ENCODE measurements at places on chromosomes 12 and 14.

DNA sequence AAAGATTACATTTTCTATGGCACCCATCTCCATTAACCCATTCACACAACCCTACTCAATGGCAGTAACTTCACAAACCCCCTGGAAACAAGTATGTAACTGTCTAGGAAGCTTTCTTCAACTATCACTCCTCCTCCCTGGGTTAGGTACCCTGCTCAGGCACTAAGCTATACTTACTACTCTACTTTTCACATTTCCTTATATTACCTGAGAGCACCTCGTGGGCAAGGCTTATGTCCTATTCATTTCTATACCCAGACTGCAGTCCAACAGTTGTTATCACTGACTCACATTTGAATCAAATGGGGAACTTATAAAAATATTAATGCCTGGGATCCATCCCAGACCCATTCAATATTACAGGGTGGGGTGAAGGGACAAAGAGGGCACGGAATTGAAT, 4.6 kb downstream of the PAWR start:
- no peak overlapping the region for H3K27ac ChIP-seq
- no peak overlapping the region for H3K4me3 ChIP-seq
- DNase-seq: no peak

GRCh38 chr14:30227436-30227835, 299.8 kb upstream of the PRKD1 start:
- no peaks in the 10 kb centered on the region for H3K4me1 ChIP-seq
- no peaks in the 10 kb centered on the region for H3K27me3 ChIP-seq
- H3K36me3 ChIP-seq: no peaks in the 10 kb centered on the region
- no peak overlapping the region for H3K27ac ChIP-seq

DNA sequence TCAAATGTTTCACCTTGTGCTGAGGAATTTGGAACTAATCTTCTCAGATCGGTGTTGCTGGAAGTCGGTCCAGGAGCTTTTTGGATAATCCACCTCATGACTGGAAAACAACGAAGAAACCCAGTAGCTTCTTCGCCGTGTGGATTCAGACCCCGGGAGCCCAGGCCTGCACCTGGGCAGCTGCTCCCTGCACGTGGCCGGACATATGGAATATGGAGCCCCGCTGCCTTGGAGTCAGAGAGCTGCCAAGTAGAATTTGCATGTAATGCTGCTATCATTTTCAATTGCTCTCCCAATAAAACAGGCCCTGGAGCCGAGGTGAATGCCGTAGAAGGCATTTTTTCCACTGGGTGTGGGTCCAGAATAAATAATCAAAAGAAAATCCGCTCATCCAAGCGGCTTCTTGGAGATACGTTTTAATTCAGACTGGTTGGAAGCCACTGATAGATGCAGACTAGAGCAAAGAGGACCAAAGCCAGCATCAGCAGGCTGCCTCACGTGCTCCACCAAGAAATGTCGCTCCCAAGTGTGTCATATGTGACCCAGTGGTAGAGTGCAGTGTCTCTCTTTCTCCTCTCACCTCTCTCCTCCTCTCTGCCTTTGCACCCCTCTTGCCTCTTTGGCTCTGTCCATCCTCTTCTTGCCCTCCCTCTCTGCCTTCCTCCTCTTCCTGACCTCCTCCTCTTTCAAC, 115.3 kb downstream of the ZNF664 start:
- DNase-seq: no peak
- H3K4me3 ChIP-seq: no peak overlapping the region
- H3K4me1 ChIP-seq: no peaks in the 10 kb centered on the region
- no peaks in the 10 kb centered on the region for H3K36me3 ChIP-seq

DNA sequence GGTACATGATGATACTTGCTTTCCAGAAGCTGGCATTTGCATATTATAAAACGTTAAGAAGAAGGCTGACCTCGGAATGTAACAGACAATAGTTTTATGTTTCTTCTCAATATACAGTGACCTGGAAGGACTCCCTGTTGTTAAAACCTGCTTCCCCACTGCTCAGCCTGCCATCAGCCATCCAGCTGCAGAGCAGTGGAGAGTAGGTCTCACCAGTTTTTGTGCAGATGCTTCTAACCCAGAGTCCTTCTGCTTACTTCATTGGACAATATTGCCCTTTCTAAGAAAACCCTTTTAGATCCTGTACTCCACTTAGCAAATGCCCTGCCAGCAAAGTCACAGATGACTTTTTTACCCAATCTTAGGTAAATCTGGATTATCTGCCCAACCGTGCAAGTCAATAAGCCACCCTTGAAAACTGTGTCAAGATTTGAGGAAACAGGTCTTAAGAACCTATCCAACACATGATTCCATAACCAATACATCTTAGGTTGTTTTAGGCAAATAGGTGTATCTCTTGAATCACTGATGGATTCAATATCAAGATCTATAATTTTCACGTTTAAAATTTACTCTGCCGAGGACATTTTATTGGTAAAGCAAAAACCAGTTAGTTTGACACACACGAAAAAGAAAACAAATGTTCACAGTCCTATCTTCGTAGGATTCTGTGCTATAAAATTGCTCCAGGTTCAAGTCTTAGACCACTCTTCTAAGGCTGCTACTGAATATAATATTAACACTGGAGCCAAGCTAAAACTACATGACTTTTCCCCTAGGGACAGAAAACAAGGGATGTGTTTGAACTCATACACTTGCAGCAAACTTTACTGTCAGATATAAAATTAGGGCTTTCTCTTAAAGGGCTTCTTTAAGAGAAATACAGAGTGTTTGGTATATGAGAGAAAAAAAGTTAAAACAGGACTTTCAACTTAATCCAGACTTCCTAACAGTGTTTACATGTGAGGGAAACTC, 5.7 kb downstream of the PHLDA1 start:
- H3K27me3 ChIP-seq: peaks cover 31% of the 10 kb centered on the region
- H3K4me1 ChIP-seq: peaks cover 2% of the 10 kb centered on the region
- no peak overlapping the region for H3K27ac ChIP-seq
- H3K4me3 ChIP-seq: no peak overlapping the region

GRCh38 chr12:122090759-122091515, 12.4 kb downstream of the MLXIP start:
- peaks cover 91% of the 10 kb centered on the region for H3K4me1 ChIP-seq
- H3K36me3 ChIP-seq: no peaks in the 10 kb centered on the region
- peak overlapping the region; percentile 53 for H3K27ac ChIP-seq
- DNase-seq: no peak
- H3K4me3 ChIP-seq: no peak overlapping the region

DNA sequence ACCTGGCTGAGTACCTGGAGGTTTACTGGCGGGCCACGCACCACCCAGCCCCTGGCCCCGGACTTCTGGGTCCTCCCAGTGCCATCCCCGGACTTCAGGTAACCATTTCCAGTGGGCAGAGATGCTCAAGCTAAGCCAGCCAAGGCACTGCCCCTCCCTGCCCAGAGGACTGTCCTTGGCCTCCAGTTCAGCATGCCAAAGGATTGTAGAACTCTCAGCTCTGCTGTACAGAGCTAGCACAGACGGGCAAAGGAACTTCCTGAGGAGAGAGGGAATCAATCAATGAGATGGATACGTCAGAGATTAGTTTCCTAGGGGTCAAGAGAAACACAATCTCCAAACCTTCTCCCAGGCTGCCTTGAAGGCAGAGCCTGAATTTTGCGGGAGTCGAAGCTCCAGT, 8.7 kb downstream of the CACNB3 start:
- no peak overlapping the region for H3K27ac ChIP-seq
- no peaks in the 10 kb centered on the region for H3K4me1 ChIP-seq
- H3K27me3 ChIP-seq: no peaks in the 10 kb centered on the region
- peaks cover 41% of the 10 kb centered on the region for H3K36me3 ChIP-seq

- no peaks in the 10 kb centered on the region for H3K4me1 ChIP-seq
- H3K4me3 ChIP-seq: no peak overlapping the region
- H3K27ac ChIP-seq: no peak overlapping the region
These were observed 808.1 kb upstream of the FBXO33 start for GRCh38 chr14:40240245-40240859.

DNA sequence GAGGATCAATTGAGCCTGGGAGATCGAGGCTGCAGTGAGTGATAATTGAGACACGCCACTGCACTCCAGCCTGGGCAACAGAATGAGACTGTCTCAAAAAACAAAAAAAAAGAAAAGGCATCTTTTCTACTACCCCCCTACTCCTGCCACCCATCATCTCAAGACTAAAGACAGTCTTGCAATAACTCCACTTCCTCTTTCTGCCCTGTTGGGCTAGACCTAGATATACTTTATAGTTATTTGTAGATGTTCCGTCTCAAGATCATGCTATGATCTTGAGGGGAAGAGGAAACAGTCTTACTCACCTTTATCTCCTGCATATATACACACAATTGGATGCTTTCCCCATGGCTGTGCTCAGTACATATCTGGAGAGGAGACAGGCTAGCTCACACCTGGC, 12.1 kb upstream of the ESPL1 start:
- no peak for DNase-seq
- peak overlapping the region; percentile 17 for H3K27ac ChIP-seq
- no peak overlapping the region for H3K4me3 ChIP-seq
- peaks cover 25% of the 10 kb centered on the region for H3K4me1 ChIP-seq
- H3K27me3 ChIP-seq: no peaks in the 10 kb centered on the region

GRCh38 chr12:92124689-92125029, 21.0 kb downstream of the BTG1 start:
- no peak for DNase-seq
- H3K36me3 ChIP-seq: no peaks in the 10 kb centered on the region
- no peaks in the 10 kb centered on the region for H3K4me1 ChIP-seq
- no peaks in the 10 kb centered on the region for H3K27me3 ChIP-seq
- peak overlapping the region; percentile 43 for H3K27ac ChIP-seq
- no peak overlapping the region for H3K4me3 ChIP-seq

DNA sequence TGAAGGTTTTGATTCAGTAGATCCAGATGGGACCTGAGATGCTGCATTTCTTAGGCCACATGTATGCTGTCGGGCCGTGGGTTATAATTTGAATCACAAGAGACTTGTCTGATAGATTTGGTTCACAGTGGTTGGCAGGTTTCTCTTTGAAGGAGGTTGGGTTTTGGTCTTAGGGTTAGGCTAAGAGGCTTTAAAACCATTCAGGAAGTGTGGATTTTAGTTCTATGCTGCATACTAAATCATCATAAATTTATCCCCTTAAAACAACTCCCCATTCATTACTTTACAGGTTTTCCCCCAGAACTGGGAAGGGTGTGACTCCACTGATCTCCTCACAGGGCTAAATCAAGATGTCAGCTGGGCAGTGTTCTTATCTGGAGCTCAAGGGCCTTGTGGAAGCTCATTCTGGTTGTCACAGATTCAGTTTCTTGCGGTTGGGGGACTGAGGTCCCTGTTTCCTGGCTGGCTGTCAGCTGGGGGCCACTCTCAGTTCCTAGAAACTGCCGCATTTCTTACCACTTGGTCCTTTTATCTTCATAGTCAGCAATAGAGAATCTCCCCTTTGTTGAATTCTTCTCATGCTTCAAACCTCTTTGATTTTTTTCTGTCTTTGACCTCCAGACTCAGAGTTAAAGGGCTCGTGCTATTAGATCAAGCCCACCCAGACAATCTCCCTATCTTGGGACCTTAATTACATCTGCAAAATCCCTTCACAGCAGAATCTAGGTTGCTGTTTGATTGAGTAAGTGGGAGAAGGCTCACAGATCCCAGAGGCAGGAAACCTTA, 20.6 kb upstream of the PCNX1 start:
- H3K4me3 ChIP-seq: peak overlapping the region; percentile 24
- no peaks in the 10 kb centered on the region for H3K36me3 ChIP-seq
- no peak for DNase-seq
- H3K4me1 ChIP-seq: peaks cover 78% of the 10 kb centered on the region
- H3K27ac ChIP-seq: peak overlapping the region; percentile 74
- no peaks in the 10 kb centered on the region for H3K27me3 ChIP-seq

DNA sequence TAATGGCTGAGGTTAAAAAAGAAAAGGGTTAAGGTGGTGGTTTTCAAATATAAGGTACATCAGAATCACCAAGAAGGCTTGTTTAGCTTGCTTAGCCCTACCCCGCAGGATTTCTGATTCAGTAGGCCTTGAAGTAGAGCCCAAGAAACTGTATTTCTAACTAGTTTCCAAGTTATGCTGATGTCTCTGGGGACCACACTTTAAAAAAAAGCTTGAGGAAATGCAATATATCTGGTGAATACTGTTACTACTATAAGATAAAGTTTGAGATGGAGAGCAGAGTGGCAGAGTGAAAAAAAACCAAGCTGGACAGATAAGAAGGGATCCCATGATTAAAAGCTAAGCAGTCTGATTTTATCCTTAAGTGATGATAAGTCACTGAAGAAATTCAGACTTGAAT, 18.3 kb upstream of the GXYLT1 start:
- H3K27me3 ChIP-seq: no peaks in the 10 kb centered on the region
- no peak for DNase-seq
- H3K4me3 ChIP-seq: no peak overlapping the region
- no peaks in the 10 kb centered on the region for H3K4me1 ChIP-seq
- H3K27ac ChIP-seq: no peak overlapping the region
- peaks cover 32% of the 10 kb centered on the region for H3K36me3 ChIP-seq

DNA sequence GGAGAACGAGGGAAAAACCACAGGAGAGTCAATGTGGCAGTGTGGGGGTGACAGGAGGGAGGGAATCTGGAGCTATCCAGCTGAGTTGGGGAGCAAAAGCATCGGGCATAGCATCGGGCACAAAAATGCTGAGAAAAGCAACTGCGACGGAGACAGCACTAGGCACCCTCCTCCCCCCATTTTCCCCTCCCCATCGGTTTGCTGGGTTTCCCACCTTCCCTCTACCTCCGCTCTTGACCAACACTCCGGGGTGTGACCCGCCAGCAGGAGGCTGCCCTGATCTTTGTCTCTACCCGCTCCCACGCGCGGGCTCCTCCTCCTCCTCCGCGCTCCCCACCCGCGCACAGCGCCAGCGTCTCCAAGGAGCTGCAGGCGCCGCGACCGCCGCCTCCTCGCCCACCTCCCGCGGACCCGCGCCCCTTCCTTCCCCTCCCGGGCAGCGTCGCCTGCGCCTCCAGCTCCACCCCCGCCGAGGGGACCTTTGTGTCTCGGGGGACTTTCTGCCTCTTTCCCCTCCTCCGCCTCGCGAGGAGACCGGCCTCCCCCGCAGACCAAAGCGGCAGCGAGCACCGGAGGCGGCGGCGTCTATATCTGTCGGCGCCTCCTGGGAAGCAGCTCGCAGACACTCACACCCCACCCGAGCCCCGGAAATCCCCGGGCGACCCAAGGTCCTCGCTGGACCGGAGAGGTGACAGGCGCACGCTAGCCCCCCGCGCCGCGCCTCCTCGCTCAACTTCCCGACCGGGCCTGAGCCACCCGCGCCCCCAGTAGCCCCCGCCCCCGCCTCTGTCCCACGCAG, 920 bp downstream of the CDK17 start:
- peaks cover 3% of the 10 kb centered on the region for H3K36me3 ChIP-seq
- peaks cover 67% of the 10 kb centered on the region for H3K4me1 ChIP-seq
- H3K27ac ChIP-seq: peak overlapping the region; percentile 100
- DNase-seq: peak; percentile 96
- peak overlapping the region; percentile 88 for H3K4me3 ChIP-seq
- no peaks in the 10 kb centered on the region for H3K27me3 ChIP-seq

- no peaks in the 10 kb centered on the region for H3K36me3 ChIP-seq
- H3K4me1 ChIP-seq: no peaks in the 10 kb centered on the region
- no peak overlapping the region for H3K27ac ChIP-seq
- H3K4me3 ChIP-seq: no peak overlapping the region
These were observed 6.1 kb upstream of the KRT74 start for GRCh38 chr12:52579468-52580465.

DNA sequence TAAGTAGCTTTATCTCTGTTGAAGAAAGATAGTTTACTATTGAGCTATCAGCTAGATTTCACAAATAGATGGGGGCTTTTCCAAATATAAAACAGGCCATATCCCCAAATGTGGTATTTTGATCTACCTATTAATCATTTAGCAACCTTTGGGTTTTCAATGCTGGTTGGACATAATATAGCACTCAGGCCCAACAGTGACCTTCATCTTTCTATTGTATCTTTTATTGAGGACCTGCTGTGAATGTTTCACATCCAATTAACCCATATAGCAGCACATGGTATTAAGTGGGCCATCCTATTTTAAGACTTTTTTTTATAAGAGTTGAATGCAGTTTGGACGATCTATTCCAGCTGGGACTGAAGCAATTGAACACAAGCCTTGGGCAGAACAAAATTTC, 10.0 kb upstream of the NR1H4 start:
- no peak for DNase-seq
- no peaks in the 10 kb centered on the region for H3K27me3 ChIP-seq
- H3K4me1 ChIP-seq: no peaks in the 10 kb centered on the region
- no peak overlapping the region for H3K27ac ChIP-seq
